ENCODE measurements at places on chromosomes 4 and X.

- no peak for DNase-seq
Observed at GRCh38 chrX:154372612-154373022, 1.8 kb downstream of the FLNA start.

DNA sequence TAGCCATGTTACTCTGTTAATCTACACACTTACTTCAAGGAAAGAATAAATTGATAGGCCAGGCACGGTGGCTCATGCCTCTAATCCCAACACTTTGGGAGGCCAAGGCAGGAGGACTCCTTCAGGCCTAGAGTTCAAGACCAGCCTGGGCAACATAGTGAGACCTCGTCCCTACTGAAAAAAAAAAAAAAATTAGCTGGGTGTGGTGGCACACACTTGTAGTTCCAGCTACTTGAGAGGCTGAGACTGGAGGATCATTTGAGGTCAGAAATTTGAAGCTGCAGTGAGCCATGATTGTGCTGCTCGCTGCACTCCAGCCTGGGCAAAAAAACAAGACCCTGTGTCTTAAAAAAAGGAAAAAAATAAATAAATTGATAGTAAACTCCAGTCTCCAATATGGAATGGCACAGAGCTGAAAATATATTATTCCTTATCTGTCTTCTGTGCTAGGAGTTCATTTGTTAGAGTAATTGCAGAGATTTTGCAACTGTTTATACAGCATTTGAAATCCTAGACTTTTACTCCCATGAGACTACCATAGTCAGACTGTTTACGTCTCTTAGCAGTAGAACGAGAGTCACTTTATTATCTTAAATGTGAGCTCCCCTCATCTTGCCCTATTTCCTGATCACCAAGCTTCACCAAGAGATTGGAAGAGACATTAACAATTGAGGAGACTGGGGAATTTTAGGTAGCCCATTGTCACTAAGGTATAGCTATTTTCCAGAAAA lies 18.8 kb upstream of the TMEM131L start:
- no peak for DNase-seq

GRCh38 chr4:38268837-38269236 lies 308.6 kb downstream of the PTTG2 start:
- no peak for DNase-seq

DNA sequence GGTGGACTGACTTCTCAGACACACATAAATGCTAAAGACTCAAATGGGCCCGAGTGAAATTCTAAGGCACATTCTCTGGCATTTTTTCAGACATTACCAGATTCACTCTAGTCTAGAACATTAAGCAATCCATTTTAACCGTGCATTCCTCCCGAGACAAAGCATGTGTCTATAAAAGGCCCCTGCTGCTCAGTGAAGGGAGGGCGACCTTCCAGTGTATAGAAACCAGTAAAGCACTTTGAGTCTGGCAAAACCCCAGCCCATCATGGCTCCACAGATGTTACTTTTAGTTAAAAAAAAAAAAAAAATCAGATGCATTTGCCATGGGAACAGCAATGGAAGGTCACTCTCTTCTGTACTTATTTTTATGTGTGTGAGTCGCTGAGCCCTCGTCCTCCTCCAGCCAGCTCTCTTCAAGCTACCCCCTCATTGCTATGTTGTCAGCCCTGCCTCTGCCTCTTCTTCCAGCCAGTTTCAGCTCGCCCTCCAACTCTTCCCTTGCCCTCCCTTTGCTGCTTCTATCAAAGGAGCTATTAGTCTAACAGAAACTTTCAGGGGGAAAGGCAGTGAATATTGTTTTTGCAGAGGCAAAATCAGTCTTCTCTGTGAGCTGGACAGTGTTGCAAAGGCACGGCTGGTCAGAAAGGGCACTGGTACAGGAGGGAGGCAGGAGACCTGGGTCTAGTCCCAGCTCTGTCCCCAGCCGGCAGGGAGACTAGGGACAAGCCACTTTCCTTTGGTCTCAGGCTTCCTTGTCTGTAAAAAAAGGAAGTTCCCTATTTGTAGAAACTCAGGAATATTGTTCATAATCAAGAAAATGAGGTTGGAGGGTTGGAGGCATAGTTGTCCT lies 644.2 kb downstream of the ZNF674 start:
- no peak for DNase-seq

DNA sequence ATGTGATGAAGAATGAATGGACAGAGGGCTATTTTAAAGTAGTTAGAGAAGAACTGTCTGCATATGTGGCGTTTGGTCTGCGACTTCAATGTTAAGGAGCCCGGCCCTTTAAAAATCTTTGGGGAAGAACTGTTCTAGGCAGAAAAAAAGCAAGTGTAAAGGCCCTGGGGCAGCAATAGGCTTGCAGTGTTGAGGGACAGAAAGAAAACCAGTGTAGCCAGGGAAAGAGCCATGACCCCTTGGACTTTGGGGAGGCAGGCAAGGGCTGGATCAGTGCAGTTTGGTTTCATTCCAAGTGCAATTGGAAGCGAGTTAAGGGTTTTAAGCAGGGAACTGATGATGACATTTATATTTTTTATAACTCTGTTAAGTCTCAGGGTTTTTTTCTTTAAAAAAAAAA lies 7.9 kb downstream of the GLA start:
- DNase-seq = no peak

DNA sequence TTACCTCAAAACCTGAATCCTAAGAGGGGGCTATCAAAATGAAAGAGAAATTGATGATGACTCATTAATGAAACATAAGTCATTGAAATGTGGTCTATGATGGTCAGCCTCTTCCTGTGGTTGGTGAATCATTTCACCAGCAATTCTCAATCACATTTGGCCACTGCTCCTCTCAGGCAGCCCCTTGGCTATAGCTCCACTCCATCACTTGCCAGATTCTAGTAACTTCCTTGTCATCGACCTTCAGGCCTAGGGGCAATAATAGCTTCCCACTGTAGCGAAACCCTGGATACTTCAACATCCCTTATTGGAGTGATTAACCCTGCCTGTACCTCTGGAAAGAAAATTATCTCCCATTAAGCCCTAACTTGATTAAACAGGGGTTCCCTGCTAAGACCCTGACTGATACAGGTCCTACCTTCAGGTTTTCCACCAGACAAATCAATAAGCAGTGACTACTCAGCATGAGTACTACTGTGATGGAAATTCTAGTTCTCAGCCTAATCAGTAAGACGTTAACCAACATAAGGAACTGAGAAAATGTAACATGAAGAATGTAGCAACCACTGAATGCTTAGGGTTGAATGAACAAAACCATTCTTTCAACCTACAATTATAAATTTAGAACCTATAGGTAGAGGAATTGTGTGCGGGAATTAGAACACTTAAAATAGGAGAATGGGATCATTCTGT lies 30.4 kb downstream of the ADH7 start:
- no peak for DNase-seq

DNA sequence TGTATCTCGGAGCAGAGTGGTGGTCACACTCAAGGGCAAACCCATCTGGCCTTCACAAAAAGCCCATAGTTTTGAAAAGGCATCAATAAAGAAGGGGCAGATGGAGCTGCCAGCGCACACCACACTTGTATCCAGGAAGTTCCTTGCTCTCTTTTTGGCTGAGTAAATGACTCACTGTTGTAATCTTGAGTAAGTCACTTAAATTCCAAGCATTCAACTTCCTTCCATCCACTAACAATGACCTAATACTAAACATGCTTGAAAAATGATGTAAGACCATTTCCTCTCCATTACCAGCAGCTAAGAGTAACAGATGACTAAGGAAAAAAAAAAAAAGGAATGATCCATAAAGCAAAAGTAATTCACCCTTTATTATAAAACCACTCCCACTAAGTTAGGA lies 32.4 kb upstream of the MYOZ2 start:
- peak; percentile 59 for DNase-seq

- no peak for DNase-seq
Observed at GRCh38 chrX:151773434-151773833, 38.9 kb downstream of the CNGA2 start.

DNA sequence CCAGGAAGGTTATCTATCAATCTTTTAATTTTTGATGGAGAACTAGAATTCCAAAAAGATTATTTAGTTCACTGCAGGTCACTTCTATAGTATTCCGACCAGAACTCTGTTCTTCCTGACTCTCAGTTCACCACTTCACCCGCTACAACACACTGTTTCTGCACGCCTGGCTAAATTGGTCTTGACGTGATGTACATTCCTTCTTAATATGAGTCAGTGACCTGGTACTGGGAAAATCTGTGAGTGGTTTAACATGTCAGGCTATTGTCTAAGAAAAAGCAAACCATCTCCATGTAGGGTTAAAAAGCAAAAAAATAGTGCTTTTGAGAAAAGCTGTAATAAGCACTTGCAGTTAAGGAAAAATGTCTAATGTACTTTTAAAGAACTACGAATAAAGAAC lies 120.4 kb downstream of the NDST3 start:
- DNase-seq = no peak

Data from left cardiac atrium (tissue), 4 donors.